ENCODE measurements at places on chromosomes 11 and 22. TPM values are rescaled to one million over a fixed set of nuclear protein-coding genes. Genes with fewer than 3 reads are reported as not detected.

DNA sequence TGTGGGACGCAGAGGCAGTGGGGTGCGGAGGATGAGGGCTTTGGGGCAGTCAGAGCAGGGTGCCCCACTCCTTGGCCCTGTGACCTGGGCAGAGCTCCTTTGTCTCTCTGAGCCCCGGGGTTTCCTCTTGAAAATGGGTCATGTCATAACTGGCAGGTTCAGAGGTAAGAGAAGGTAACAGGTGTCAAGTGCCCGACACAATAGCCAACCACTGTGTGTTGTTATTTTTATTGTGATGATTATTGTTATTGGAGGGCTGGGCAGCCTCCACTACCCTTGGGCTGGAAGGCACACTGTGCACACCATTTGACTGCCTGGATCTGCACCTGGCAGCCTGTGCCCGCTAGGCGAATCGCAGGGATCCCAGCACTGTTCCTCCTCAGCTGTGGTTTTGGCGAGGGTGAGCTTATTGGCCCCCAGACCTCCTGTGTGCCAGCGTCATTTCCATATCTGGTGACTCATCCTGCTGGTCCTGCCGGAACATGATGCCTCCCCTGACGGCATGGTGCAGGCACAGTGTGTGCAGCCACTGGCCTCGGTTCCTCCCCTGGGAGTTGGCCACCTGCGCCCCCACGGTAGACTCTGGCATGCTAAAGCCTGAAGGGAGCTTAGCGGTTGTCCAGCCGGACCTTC lies 15.4 kb upstream of the SOX10 start:
- no peak overlapping the region for H3K27ac ChIP-seq
- no peaks in the 10 kb centered on the region for H3K36me3 ChIP-seq
- H3K27me3 ChIP-seq = no peaks in the 10 kb centered on the region
- peak; percentile 46 for DNase-seq
- no peak overlapping the region for H3K4me3 ChIP-seq
- H3K4me1 ChIP-seq = no peaks in the 10 kb centered on the region

Gene TSGA10IP
- not detected for total RNA-seq

Gene APOL1
- 19.6 TPM for total RNA-seq

DNA sequence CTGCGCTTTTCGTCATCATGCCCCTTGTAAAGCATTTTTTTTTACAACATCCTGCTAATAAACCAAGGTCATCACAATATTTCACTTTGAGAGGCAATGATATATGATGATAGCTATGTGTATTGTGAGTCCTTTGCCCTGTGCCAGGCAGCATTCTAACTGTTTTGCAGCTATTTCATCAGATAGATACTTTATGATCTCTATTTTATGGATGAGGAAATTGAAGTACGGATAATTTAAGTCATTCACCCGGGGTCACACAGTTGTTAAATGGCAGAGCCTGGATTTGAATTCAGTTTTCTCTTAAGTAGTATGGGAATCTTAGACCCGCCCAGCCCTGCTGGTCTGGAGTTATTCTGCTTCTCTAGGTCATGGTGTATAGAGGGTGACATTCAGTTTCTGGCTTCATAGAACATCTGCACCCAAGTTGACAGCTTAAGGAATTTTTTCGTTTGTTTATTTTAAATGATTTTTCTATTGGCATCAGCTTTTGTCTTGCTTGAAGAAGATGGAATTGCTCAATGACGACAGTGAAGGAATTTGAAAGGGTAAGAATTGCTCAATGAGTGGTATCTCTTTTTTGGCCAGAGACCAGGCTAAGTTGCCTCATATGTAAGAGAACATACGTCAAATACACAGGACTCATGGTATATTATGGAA lies 926 bp downstream of the PRR5L start:
- H3K27ac ChIP-seq = no peak overlapping the region
- H3K4me1 ChIP-seq = no peaks in the 10 kb centered on the region
- no peaks in the 10 kb centered on the region for H3K36me3 ChIP-seq
- no peak overlapping the region for H3K4me3 ChIP-seq
- no peak for DNase-seq

DNA sequence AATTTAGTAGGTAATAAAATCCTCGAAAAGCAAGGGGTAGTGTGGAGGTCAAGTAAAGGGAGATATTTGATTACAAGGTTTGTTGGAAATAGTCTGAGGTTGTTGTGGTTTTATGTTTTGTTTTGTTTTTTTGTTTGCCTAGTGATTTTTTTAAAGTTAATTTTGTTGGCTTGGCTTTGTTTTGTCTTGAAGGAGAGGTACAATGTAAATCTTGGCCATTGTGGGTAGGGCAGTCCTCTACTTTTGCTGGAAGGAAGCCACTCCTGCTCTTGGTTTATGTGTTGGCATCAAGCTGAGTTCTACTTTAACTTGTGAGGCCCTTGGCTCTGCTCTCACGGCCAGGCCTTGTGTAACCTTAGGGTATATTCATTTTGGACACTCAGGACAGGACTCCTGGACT lies 3.2 kb downstream of the AMOTL1 start:
- H3K27me3 ChIP-seq = no peaks in the 10 kb centered on the region
- peaks cover 7% of the 10 kb centered on the region for H3K4me1 ChIP-seq
- no peak for DNase-seq
- H3K27ac ChIP-seq = no peak overlapping the region
- no peaks in the 10 kb centered on the region for H3K36me3 ChIP-seq

Gene UBQLN3
- 13.5 TPM for total RNA-seq

Gene CCDC157
- total RNA-seq = 28.6 TPM

DNA sequence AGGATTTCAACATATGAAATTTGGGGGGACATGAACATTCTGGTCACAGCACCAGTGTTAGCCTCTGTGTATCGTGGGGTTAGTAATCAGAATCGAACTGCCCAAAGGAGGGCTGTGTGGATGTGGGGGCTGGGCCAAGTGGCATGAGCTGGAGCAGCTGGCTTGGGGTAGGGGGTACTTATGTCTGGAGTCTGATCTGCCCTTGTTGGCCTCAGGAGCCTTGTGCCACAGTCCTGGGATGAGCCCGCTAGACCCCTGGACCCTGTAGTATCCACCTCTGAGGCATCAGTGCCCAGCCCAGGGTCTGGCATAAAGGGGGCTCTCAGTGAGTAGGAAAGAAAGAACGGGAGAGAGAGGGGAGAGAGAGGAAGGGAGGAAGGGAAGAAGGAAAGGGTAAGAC lies 67.3 kb downstream of the LRRC32 start:
- H3K27me3 ChIP-seq = no peaks in the 10 kb centered on the region
- H3K4me3 ChIP-seq = no peak overlapping the region
- no peak overlapping the region for H3K27ac ChIP-seq
- no peaks in the 10 kb centered on the region for H3K4me1 ChIP-seq

Gene KIAA1671
- 53.1 TPM for total RNA-seq
